ENCODE measurements at places on chromosomes 5 and 9.

DNA sequence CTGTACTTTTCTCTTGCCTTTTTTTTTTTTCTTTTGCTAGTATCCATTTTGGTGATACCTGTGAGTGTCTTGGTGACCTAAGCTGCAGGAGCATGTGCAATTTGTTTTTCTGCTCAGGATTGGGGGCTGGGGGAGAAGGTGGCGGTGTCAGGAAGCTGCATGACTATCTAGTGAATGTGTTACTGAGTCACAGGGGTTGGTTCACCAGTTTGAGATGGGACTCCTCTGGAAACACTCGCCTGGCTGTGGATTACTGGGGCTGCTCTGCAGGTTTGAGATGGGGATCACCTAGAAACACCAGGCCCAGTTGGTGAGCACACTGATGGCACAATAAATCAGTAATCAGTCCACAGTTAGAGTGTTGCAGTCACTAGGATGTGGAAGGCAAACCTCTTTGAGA is 447.9 kb downstream of the SPATA31D1 start:
- DNase-seq, result no peak

DNA sequence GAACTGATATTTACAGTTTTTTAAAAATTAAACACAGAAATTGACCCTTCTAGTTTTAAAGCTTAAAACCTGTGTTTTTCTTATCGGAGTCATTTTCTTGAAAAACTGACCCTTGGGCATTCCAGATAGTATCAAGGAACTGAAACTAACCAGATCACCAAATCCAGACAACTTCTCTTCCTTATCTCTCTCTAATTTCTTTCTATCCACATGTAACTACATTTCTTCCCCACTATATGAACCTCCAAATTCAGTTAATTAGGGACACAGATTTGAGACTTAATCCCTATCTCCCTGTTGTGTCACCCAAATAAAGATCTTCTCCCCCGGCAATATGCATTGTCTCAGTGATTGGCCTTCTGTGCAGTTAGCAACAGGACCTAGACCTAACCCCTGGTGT is 1643.0 kb upstream of the CDH6 start:
- DNase-seq, result no peak

GRCh38 chr5:127014573-127014972 is 15.8 kb downstream of the MARCHF3 start:
- DNase-seq, result no peak

- DNase-seq, result no peak
Measured at GRCh38 chr5:5178136-5178535, 38.0 kb downstream of the ADAMTS16 start.

- DNase-seq, result no peak
Measured at GRCh38 chr5:133384903-133385302, 227.4 kb downstream of the FSTL4 start.

GRCh38 chr9:134914501-134914834 is 3.2 kb downstream of the FCN1 start:
- no peak for DNase-seq

GRCh38 chr5:73826301-73827105 is 200.5 kb downstream of the ARHGEF28 start:
- peak; percentile 65 for DNase-seq

DNA sequence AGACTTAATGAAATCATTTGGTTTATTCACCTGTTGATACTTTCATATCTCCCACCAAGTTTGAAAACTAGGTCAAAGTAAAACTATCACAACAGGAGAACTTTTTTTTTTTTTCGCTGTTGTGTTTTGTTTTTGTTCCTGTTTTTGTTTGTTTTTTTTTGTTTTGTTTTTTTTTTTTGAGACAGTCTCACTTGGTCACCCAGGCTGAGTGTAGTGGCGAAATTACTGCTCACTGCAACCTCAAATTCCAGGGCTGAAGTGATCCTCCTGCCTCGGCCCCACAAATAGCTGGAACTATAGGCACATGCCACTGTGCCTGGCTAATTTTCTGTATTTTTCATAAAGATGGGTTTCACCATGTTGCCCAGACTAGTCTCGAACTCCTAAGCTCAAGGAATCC is 49.3 kb downstream of the MLLT3 start:
- DNase-seq, result no peak

GRCh38 chr9:89779405-89780203 is 174.8 kb downstream of the GADD45G start:
- DNase-seq, result peak; percentile 50

- DNase-seq, result no peak
Measured at GRCh38 chr5:143314099-143314498, 89.4 kb downstream of the NR3C1 start.

DNA sequence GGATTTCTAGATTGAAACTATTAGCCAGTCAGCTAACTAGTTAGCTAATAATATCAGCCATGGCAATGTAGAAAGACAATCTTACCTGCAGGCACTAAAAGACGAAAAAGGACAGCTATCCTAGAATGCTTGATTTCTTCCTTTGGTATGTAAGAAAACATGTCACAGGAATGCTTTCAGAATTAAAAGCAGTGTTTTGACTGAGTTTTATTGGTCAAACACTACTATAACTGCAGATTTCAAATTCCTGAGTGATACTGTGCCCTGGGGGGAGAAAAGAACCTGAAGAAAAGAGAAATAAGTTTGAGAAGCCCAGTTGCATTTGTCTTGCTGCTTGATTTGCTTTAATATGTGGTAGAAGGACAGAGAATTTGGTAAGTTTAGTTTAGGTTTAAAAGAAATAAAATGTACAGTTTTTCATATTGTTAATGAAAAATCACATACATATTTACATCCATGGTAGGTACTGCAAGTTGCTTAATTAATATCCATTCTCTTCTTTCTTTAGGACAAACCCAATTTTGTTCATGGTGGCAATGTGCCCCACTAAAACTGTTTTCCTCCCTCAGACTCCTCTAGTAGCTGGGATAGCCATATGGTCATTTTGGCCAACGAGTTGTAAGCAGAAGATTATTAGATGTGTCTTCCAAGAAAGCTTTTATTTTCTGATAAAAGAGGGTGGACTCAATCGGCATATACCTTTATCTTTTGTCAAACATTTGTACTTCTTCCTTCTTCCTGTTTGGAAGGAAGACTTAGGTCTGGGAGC is 4.3 kb upstream of the FAM169A start:
- DNase-seq, result peak; percentile 39

DNA sequence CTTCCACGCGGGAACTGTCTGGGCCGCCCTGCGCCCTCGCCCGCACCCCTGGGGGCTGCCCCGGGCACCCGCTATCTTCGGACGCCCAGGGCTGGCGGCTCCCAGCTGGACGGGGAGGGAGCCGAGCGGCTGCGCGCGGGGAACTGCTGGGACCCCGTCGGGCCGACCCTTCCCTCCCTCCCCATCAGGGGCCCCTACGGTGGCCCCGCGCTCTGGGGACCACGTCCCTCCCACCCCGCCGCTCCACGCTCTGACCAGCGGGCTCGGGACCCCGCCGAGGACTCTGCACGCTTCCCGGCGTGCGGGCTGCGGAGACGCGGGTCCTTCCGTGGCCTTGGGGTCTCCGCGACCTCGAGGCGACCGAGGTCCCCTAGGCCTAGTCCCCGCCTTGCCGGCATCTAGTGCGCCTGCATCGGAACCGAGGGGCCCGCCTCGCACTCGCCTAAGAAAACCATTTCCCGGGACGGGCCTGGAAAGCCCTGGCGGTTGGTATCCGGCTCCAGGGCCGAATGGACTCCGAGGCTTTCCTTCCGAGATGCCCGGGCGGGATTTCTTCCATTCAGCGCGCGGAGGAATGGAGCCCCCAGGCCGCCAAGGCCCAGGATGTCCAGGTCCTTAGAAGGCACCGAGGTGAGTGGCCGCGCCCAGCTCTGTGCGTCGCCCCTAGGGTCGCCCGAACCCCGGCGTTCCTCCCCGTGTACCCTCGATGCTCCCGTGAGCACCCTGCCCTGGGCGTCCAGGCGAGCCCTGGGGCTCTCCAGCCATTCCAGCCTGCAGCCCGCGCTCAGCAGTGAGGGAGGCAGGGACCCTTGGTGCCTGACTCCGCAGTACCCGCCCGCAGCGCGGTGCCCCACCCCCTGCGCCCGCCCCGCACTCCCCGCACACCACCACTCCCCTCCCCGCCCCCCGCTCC is 705 bp upstream of the SLC6A3 start:
- peak; percentile 84 for DNase-seq

DNA sequence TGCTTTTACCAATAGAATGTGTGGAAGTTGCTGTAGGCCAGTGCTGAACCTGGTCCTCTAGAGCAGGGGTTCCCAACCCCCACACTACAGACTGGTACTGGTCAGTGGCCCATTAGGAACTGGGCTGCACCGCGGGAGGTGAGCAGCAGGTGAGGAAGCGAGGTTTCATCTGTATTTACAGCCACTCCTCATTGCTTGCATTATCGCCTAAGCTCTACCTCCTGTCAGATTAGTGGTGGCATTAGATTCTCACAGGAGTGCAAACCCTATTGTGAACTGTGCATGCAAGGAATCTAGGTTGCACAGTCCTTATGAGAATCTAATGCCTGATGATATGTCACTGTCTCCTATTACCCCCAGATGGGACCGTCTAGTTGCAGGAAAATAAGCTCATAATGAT is 6.1 kb upstream of the CCDC152 start:
- no peak for DNase-seq

DNA sequence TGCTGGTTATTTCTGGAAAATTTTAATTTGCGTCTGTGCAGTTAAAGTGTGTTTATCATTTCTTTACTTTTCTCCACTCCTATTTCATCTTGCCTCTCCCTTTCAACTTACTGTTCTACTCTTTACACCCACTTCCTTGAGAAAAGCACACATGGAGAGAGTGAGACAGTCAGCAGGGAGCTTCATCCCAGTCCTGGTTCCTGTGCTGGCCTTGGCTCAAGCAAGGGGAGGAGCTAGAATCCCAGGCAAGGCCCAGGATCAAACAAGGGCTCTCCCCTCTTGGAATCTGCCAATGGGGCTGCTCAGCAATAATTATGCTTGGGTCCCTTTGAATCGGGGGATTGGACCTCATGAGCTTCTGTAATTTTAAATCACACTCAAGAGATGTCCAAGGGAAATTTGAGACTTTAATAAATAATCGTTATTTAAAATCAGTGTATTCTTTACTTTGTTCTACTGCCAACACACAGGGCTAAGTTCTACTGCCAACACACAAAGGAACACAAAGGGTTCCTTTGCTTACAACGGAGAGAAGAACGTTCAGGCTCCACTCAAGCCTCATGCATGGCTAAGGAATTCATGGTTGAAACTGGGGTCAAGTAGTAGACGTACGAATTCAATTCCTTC is 439.3 kb upstream of the DAB2 start:
- DNase-seq, result no peak
